NCI-H748 treated with DMSO at 0.1 percent for 48 hours (cell line): ENCODE measurements at places on chromosomes 7 and 10.

DNA sequence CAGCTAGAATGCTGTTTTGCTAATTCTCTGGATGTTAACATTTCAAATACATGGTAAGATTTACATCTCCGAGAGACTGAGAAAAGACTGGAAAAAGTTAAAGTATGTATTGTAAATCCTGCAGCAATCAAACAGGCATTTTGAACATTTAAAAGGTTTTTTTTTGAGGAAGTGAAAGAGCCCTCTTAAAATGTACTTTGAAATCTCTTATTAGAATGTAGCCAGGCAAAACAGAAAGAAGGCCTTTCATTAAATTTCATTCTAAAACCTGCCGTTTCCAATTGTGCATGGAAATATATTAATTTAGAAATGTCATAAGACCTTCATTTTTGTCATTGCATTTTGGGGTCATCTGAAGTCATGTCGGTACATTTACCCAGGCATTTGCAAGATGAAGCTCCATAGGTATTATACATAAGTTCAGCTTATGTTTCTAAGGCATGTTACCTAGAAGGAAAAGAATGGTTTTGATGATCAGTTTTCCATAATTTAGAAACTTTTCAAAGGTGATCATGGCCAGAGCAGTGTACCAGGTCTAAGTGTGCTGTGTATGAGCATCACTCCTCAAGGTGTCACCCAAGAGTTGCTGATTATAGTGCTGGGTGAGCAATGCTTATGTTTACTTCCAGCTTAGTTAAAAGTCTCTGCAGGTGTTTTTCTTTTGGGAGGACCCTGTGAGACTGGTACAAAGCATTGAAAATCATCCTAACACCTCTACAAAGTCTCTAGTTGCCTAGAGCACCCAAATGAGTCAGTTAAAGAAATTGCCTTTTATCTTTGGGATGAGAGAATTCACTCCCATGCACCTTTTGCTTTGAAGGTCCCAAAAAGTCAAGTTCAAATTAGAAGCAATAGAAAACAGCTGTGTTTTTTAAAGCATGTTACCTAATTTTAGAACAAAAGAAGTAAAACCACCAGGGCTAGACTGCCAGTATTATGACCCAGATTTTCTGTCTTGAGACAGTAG, 7.1 kb downstream of the ZNF736 start:
- no peak for DNase-seq

DNA sequence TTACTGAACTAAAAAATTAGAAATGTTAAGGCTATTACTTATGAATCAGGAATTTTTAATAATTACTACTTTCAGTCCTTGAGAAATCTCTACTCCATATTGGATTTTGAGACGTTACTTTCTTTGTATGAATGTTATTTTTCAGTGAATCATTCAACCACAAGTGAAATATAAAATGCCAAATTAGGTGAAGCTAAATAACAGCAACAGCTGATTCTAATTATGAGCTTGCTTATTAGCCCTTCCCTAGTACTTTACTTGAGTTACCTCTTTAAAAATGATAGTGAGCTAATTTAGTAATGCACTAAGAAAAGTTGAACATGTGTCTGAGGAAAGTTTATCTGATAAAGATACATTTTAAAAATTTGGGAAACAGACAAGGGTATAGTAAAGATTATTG, 51.4 kb downstream of the PCGF5 start:
- no peak for DNase-seq

GRCh38 chr10:31739146-31739545, 189.5 kb downstream of the ARHGAP12 start:
- no peak for DNase-seq

DNA sequence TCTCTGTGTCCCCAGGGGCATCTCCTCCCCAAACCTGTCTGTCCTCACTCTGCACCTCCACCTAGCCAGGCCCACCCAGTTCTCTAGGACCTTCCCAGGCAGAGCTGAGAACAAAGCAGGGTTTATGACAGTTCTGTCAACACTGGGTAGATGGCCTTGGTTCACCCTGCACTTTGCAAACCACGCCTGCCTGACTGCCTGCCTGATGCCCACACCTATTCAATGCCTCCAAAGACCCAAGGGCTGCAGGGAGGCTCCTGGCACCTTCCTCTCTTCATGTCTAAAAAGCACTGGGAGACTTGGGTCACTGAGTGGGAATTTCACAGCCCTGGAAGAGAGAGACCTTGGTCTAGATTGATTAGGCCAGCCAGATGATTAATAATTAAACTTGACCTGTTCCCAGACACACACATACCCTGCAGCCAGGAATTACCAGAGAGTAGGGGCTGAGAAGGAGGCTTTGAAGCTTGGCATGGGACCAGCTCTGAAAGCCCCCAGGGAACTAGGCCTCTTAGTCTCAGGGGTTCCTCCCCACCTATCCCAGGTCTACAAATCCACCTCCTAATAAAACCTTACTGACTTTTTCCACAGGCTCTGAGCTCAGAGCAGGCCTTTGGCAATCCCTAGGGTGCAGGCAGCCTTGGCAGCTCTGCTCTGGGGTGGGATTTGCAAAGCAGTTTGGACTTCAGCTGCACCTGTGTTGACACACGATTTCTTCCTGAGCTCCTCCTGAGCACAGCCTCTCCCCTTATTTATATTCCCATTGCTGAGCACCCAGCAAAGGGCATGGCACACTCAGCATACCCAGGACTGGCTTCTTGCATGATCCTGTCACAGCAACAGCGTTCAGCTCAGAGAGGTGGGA, 25.7 kb upstream of the PDCD4 start:
- DNase-seq = no peak

DNA sequence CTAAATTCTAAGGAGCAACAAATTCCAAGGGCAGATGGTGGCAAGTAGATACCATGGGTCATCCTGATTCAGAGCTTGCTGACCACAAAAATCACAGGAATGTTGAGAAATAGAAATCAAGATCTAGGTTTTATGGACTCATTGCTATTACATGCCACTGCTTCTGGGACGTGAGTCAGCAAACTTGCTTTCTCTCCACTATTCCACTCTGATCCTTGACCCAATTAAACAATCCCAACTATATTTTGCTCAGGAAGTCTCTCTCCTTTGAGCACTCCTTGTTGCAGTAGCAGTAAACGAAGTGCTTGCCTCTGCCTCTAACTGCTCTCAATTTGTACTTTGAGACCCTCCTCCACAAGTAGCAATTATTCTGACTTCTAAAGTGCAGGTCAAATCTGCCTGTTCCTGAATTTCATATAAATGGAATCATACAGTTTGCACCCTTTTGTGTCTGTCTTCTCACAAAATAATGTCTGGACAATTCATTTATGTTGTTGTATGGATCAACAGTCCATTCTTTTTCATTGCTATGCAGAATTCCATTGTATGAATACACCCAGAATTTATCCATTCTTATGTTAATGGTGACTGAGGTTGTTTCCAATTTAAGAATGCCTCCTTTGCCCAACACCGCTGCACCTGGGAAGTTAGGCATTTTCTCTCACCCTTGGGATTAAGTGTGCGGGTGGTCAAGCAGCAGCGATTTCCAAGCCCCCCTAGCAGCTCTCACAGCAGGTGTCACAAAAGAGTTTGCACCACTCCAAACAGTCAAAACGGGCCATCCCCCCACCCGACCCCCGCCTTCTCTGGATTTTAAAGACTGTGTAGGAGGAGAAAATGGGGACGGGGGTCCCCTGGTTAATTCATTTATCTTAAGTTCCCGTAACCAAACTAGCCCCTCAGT, 35.9 kb downstream of the ACSM6 start:
- DNase-seq = no peak

DNA sequence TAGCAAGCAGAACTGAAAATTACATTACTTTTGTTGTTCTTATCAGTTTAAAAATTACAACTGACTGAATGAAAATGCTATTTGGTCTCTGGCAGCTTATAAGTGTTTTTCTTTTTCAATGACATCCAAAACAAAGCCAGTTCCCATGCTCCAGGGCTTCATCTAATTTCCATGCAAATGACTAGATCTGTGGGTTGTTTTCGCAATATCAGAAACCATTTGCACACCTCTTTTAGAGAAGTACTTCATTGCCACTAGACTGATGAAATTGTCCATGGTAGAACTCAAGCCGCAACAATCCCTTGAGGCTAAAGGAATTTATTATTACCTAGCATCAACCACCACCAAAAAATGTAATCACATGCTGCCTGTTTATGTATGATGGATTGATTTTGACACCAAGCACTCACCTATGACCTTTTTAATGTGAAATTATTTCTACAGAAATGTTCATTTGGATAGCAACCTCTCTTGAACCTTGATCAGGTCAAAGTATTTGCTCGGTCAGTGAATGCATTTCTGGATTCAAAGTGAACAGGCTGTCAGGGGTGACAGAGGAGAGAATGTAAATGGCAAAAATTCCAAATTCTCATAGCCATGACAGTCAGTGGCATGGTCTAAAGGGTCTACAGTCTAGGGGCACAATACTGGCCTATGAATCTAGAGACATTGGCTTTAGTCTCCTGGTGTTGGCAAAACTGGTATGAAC, 769.3 kb downstream of the SORCS1 start:
- no peak for DNase-seq
